ENCODE measurements at places on chromosomes 16 and 17.

- DNase-seq, result peak; percentile 1
These were observed 711 bp upstream of the CANT1 start for GRCh38 chr17:79010304-79010646.

GRCh38 chr17:50162466-50163254 lies 3.1 kb upstream of the SGCA start:
- DNase-seq, result no peak

DNA sequence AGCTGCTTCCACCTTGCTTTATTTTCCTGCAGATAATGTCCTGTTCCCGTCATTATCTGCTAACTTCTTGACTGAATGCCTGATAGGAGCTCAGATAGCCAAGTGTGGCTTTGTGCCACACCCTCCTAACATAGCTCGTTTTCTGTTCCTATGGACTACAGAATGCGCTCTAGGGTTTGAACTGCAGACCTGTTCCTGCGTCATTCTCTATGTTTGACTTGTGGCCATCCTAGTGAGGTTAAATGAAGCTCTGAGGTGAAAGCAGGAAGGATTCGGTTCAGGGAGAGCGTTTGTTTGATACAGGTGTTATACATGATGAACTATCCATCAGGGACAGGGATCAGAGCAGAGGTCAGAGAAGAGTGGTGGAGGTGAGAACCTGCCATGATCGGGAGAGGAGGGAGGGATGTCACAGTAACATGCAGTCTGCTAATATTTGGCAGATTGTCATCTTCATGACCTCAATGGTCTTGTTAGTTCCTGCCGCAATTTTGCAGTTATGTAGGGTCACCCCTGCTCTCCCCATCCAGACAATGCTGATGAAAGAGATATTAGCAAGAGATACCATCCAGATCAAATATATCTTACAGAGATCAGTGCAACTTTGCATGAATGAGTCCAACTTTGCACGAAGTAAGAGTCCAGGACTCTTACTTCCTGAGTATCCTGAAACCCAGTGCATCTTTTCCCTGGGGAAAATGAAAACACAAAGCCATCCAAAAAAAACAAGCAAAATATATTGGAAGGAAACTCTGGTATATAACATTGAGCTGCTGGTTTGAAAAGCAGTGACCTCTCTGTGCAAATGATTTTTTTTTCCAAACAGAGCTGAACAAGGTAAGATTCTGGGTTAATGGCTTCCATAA lies 32.8 kb downstream of the MPHOSPH6 start:
- no peak for DNase-seq

DNA sequence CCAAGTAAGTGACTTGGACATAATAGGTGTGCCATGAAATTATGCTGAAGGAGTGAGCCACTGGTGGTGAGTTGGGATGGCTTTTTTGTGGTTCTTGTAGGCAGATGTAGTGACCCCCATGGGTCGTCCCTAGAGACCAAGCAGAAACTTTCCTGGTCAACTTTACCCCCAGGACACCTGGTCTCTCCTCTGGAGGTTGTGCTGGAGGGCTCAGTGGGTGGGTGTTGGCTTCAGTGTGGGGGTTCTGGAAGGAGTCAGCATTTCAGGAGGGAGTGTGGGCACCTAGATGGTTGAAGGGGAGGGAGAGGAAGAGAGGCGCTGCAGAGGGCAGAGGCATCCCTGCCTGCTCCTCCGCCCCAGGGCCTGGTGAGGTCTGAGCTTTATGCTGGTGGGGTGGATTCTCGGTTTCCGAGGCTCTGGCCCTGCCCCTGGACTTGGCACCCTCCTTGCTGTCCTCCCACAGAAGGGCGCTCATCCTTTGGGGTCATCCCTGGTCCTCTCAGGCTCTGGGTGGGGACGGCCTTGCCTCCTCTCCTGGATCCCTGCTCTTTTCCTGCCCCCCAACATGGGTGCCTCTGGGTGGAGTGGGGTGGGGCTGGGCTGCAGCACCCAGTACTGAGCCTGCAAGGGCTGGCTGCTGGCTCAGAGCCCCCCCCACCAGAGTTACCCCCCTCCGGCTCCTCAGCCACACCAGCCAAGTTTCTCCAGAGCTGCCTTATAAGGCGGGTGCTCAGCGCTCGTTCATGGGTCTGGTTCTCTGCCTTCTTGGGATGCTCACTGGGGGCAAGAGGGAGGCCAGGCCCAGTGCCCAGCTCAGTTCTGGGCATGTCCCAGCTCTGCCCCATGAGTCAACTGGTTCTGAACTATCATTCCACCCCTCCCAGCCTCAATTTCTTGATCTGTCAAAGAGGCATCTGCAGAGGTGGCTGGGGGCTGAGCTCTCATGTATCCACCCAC lies 266.8 kb downstream of the SEC14L1 start:
- no peak for DNase-seq

- no peak for DNase-seq
These were observed 51.8 kb upstream of the MAP3K14 start for GRCh38 chr17:45368651-45369050.

DNA sequence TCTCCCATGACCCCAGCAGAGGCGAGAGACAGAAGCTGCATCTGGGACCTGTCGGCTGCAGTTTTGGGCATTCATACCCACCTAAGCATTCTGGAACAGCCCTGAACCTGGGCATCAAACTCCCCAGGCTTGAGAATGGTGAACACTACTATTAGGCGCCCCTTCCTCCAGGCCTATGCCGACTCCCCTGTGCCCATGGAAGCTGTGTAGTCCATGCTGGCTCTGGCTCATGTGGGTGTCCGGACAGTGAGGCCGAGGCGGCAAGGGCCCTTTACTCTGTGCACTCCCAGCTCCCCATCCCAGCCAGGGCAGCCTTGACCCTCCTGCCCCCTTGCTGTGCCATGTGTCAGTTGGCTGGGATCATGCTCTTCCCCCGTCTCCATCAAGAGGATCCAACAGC lies 89.0 kb upstream of the TOB1 start:
- DNase-seq, result peak; percentile 49

Data from Caco-2 (cell line).